GF-D8 (cell line): ENCODE measurements at places on chromosomes 6 and 20.
A peak's percentile ranks its signal among the peaks of the same experiment; 100 is the strongest.

- no peak for DNase-seq
These were observed 94.7 kb downstream of the ANKRD6 start for GRCh38 chr6:89527634-89528033.

DNA sequence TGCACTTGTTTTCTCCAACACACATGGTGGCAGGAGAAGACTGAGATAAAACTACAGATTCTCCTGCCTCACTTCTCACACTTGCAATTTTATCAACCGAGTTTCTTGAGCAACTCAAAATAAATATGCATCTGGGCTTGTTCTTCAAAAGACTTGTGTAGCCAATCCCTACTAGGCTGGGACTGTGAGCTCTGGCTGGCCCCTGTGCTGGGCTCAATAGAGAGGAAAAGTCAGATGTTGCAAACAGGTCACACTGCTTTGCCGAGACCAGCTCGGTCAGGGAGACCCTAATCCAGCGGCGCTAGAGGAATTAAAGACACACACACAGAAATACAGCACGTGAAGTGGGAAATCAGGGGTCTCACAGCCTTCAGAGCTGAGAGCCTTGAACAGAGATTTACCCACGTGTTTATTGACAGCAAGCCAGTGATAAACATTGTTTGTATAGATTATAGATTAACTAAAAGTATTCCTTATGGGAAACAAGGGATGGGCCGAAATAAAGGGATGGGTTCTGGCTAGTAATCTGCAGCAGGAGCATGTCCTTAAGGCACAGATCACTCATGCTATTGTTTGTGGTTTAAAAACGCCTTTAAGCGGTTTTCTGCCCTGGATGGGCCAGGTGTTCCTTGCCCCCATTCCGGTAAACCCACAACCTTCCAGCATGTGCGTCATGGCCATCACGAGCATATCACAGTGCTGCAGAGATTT, 32.7 kb downstream of the FAM50B start:
- no peak for DNase-seq

- no peak for DNase-seq
These were observed 2.8 kb downstream of the SLC12A5 start for GRCh38 chr20:46031701-46032254.

GRCh38 chr6:55088902-55089301, 85.4 kb upstream of the HCRTR2 start:
- DNase-seq: no peak

DNA sequence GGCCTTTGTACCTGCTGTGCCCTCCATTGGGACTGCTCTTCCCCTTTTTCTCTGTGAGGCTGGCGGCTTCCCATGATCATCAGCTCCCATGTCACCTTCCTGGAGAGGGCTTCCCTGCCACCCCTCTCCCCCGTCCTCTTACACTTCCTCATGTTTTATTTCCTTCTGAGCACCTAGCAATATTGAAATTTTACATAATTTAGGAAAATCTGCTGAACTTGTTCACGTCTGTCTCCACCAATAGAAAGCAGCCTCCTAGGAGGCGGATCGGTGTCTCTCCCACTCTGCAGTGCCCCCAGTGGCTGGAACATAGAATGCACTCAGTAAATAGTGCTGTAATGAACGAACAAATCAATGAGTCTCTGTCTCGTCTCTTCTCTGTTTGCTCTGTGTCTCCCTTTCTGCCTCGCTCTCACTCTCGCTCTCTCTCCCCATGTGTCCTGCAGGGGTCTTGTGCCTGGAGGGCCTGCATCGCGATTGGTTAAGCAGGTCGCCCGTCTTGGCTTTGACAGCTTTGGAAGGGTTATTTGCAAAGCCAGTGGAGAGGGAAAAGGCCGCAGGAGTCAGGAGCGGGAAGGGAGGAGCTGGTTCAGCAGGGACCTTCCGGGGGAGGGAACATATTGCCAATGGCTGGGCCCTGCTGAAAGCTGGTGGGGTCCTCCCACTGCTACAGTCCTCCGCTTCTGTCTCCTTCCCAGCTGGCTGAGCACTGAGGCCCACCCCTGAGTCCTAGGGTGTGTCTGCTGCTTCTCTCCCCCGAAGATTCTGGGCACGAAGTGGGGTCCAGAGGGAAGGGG, 12.1 kb upstream of the OCSTAMP start:
- DNase-seq: no peak

GRCh38 chr6:158367816-158368215, 55.6 kb downstream of the TULP4 start:
- no peak for DNase-seq

- DNase-seq: no peak
These were observed 4.8 kb downstream of the PHF20 start for GRCh38 chr20:35776513-35777101.

DNA sequence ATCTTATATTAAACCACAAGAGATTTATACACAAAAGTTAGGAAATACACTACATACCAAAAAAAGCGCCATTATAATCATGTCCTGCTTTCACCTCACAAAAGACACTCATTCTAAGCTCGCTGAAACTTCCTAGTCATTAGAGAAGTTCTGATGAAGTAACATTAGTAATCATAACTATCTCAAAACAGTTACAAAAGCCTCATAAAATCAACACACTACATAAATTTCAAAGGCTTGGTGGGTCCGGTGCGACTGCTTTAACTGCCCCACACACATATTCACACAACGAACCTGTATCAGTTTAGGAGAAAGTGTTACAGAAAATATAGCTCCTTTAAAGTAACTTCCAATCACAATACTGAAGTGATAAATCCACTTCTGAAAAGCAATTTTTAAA, 1.9 kb downstream of the PHIP start:
- no peak for DNase-seq

DNA sequence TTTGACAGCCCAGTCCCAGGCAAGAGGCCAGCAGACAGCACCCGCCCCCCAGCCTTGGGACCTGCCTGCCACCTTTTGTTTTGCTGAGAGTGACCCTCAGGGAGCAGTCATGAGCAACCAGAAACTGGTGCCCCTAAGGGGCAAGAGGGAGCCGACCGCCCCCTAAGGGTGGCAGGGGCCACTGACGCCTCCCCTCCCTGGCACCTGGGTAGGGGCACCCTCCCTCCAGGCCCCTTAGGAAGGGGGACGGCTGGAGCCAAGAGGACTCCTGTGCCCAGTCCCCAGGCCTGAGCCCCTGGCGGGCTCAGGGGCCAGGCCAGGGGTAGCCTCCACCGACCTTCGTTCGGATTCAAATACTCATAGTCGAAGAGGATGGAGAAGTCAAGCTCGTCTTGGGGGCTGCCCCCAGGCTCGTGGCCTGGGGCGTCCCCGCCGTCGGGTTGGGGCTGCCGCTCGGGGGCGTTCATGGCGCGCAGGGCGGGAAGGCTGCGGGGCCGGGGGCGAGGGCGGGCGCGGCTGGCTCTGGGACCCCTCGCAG, 417 bp downstream of the NFATC2 start:
- peak; percentile 45 for DNase-seq

- DNase-seq: no peak
These were observed 301.1 kb downstream of the EYA4 start for GRCh38 chr6:133542056-133542821.

DNA sequence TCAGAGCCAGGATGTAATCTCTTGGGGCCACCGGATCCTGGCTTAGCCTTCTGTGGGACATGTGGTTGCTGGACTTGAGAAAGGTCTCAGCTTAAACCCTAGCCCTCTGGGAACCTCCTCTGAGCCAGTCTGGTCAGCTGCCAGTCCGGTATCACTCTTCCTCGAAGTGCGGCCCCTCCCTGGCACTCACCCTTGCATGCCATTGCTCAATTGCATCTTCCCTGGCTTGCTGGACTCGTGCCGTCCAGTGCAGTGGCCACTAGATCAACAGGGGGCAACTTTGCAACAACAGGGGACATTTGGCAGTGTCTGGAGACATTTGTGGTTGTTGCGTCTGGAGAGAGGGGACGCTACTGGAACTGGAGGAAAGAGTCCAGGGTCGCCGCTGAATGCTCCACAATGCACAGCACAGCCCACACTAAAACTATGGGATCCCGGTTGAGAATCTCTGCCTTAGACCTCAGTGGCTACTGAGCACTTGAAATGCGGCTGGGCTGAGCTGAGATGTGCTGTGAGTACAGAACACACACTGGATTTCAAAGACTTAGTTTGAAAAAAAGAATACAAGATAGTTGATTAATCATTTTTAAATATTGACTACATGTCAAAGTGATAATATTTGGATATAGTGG, 152.1 kb downstream of the TFAP2C start:
- no peak for DNase-seq

DNA sequence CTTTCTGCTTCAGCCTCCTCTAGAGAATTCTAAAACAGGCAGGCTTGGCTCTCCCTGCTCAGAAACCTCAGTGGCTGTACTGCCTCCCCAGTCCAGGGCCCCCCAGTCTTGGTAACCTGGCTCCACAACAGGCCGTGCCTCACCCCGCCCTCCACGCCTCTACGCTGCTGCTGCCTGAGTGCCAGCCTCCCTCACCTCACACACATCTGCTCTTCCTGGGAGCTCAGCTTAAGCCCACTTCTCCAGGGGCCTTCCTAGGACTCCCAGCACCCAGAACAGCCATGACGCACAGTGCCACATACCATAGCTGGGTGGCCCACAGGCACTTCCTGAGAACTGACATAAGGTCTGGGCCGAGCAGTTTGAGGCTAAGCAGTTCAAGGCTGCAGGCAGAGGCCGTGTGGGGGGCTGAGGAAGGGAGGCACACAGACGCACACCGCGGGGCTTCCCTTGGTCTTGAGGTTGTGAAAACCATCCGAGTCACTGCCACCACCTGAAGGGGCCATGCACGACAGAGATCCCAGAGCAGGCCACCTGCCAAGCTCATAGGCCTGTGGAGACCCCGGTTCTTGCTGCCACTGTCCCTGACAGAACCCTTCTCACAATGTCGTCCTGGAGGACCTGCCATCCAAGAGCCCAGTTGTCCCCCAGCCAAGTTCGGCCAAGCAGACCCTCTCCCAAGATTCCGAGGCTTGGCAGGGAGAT, 42.6 kb downstream of the DSTN start:
- DNase-seq: no peak

- no peak for DNase-seq
These were observed at the start of gene TFAP2B for GRCh38 chr6:50818673-50819072. Gene TFAP2B (plus strand): TSS chr6:50818871. CDS start chr6:50818892, 21 bp downstream.

GRCh38 chr6:3635482-3635881, 116.0 kb downstream of the PXDC1 start:
- DNase-seq: no peak

- DNase-seq: no peak
These were observed 65.5 kb upstream of the BTN3A2 start for GRCh38 chr6:26299286-26300042.

- no peak for DNase-seq
These were observed 48.2 kb downstream of the ARHGAP18 start for GRCh38 chr6:129661536-129662405.

- no peak for DNase-seq
These were observed 195.2 kb upstream of the CDH4 start for GRCh38 chr20:61056627-61057442.

GRCh38 chr6:36605560-36606391, 11.6 kb downstream of the SRSF3 start:
- DNase-seq: no peak

DNA sequence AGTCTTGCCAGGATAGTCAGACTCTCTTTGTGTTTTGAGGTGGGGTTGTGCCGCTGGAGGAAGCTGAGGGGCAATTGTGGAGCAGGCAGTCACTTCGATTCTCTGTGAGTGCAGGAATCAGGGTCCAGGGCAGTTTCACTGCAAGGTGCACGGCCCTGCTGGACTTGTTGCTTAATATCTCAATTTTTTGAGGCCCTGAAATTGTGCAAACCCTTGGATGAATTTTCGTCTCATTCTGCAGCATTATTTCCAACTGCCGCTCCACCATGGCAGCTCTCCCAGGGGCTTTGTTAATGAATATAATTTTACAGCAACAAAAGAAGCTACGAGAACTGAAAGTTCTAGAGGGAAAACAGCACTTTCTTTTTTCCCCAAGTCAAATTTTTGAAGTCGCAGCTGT, 531.9 kb downstream of the QKI start:
- no peak for DNase-seq

GRCh38 chr6:42315991-42316970, 98.6 kb upstream of the MRPS10 start:
- DNase-seq: peak; percentile 84

DNA sequence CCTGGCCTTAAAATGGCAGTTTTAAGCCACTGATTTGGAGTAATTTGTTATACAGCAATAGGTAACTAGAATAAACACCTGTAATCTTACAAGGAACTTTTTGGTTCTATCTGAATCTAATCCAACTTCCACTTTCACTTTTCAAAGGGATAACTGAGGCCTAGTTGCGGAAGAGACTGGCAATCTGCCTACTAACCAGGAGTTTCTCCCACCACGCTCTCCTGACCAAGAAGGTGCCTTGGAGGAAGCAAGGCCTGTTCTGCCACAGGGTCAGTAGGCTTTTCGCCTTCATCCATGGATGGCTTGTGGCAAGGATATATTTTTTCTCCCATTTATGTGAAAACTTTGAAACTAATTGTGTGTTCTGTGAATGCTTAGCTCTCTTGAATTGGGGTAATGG, 12.9 kb upstream of the MYBL2 start:
- no peak for DNase-seq

- DNase-seq: no peak
These were observed 190.0 kb downstream of the PLCB4 start for GRCh38 chr20:9258901-9259300.

DNA sequence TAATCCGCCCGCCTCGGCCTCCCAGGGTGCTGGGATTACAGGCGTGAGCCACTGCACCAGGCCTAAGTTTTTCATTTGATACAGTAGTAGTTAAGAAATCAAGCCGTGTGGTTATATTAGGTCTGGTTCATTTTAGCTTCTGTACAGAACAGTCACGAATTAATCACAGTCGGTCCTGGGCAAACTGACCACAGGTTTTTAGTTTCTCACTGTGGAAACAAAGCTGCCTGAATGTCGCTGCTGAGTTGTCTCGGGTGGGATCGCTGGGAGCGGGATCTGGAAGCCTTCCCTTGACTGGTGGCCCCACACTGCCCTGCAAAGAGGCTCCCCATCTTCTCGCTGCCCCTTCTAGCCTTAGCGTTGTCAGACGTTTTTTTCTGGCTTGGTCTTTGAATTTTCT, 18.6 kb downstream of the UCKL1 start:
- DNase-seq: no peak

DNA sequence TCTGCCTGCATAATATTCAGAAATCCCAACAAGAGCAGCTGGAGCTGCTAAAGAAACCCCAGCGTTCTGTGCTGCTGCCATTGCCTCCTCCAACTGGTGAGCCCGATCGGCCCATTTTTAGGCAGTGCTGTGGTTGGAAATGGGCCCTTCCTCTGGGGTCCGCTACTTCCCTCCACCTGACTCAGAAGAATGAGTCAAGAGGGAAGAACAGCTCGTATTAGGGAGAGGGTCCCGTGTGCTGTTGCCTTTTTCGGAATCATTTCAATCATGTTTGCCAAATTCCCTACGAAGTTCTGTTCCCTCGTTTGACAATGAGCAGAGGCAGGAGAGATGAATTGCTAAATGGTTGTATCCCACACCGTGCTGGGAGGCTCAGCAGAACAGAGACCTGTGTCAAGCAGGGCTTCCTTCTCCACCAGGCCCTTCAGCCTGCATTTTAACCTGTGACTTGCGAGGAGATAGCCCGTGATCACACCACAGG, 38.4 kb downstream of the THBS2 start:
- DNase-seq: no peak

- no peak for DNase-seq
These were observed 165.4 kb upstream of the GMDS start for GRCh38 chr6:2410656-2411380.
